ENCODE measurements at places on chromosomes 3 and 15.
A peak's percentile ranks its signal among the peaks of the same experiment; 100 is the strongest.

DNA sequence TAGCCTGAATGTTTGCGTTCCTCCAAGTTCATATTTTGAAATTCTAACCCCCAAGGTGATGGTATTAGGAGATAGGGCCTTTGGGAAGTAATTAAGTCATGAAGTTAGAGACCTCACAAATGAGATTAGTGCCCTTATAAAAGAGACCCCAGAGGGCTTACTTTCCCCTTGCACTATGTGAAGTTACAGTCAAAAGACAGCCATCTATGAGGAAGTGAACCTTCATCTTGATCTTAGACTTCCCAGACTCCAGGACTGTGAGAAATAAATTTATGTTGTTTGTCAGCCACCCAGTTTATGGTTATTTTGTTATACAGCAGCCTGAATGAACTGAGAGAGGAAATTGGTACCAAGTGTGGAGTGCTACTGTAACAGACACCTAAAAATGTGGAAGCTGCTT is 74.4 kb downstream of the DAPK2 start:
- DNase-seq = no peak

- DNase-seq = no peak
Measured at GRCh38 chr15:84699538-84700191, 16.3 kb downstream of the SEC11A start.

DNA sequence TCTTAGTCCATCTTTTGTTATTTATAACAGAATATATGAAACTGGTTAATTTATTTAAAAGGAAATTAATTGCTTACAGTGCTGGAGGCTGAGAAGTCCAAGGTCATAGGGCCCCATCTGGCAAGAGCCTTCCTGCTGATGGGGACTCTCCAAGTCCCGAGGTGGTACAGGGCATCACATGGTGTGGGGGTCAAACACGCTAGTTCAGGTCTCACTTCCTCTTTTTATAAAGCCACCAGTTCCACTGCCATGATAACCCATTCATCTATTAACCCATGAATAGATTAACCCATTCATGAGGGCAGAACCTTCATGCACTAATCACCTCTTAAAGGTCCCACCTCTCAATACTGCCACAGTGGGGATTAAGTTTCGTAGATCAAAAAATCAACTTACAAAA is 659.3 kb downstream of the NAALADL2 start:
- DNase-seq = no peak

- peak; percentile 50 for DNase-seq
Measured at GRCh38 chr15:77830051-77830468, 197.3 kb upstream of the LINGO1 start.

DNA sequence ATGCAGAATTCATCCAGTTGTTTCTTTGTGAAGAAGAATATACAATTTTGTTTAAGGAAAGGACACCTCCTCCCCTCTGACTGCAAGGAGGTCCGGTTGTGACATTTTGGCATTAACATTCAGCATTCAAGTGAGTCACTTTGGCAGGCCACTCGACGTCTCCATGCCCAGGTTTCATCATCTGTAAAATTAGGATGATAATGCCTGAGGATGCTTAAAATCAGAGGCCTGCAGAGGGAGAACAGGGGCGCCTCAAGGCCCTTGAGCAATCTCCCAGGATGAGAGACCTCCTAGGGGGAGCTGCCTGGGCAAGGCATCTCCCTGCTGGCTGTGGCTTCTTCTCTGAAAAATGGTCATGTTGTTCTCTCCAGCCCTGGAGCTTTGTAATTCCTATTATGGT is 236.0 kb downstream of the CACNA2D3 start:
- DNase-seq = no peak
